Stimulated activated CD4-positive, alpha-beta T cell treated with anti-CD3 and anti-CD28 coated beads, TNF-alpha, amount 100 ng/mL, for 1 hour (primary cell): ENCODE measurements at places on chromosomes 5 and 9.

- DNase-seq, result no peak
Measured at GRCh38 chr9:34737677-34738260, 27.8 kb upstream of the CCL21 start.

GRCh38 chr9:134734270-134734669 is 92.7 kb downstream of the COL5A1 start:
- DNase-seq, result no peak

DNA sequence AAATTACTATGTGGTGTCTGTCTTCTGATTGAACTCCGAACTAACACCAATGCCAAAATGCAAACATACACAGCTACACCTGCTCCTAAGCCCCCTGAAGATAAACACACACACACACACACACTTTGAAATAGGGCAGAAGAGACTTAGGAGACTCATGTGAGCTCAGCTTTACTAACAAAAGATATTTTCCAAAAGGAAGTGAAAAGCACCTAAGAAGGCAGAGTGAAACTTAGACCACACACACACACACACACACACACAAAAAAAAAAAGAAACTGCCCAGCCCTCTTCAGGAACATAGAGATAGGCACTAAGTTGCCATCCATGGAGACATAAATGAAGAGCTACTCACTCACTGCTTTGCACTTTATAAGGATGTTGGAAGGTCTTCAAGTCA is 45.2 kb upstream of the APC start:
- no peak for DNase-seq

DNA sequence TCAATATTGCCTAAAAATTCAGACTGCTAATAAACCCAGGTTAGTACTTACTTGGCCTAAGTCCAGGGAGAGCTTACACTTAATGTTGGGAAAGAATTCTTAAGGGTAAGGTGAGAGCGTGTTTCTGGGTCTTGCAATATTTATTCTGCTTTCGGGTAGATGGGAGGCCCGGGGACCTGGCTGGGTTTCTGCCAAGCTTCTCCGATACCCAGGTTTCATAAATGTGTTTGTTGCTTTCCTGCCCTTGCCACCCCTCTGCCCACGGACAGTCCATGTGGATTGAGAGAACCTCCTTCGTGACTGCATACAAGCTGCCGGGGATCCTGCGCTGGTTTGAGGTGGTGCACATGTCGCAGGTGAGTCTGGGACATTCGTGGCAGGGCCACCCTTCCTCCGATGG is 48.4 kb upstream of the FOXI1 start:
- no peak for DNase-seq

DNA sequence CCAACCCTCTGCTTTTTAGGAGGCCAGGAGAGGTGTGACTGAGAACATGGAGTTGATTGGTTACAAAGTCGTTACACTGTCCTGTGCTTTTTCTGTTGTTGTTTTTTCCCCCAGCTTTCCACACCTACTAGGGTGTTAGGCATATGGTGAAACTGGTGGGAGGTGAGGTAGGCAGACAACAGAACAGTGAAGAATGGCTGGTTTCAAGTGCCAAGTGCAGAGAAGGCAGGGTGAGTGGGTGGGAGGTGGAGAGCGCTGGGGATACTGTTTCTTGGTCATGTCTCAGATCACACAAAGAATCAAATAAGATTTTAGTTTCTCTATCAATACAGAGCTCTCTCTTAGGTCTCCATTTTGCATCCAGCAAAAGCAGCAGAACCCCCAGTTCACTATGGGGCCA is 2.2 kb upstream of the SPTAN1 start:
- no peak for DNase-seq
